NCI-H1417 (cell line): ENCODE measurements at places on chromosomes 1 and 21.

GRCh38 chr1:5597171-5597850, 394.9 kb downstream of the NPHP4 start:
- DNase-seq, result no peak

- no peak for DNase-seq
Measured at GRCh38 chr21:42163511-42163863, 55.5 kb upstream of the ABCG1 start.

DNA sequence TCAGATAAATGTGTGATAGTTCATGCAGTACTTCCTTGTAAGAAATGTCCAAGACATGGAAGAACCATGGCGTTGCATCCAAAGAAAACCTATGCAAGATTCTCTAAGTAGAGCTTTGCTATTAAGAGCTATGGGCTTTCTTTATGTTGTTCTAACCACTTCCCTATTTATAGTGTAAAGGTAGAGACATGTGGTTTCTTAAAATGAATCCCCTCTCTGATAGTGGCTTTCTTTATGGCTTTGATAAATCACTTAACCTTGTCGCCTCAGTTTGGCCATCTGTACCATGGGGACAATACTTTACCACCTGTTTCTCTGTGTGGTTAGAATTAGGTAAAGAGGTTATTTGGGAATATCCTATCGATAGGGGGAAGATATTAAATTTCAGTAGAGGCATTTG, 305.5 kb downstream of the NFIA start:
- DNase-seq, result no peak

DNA sequence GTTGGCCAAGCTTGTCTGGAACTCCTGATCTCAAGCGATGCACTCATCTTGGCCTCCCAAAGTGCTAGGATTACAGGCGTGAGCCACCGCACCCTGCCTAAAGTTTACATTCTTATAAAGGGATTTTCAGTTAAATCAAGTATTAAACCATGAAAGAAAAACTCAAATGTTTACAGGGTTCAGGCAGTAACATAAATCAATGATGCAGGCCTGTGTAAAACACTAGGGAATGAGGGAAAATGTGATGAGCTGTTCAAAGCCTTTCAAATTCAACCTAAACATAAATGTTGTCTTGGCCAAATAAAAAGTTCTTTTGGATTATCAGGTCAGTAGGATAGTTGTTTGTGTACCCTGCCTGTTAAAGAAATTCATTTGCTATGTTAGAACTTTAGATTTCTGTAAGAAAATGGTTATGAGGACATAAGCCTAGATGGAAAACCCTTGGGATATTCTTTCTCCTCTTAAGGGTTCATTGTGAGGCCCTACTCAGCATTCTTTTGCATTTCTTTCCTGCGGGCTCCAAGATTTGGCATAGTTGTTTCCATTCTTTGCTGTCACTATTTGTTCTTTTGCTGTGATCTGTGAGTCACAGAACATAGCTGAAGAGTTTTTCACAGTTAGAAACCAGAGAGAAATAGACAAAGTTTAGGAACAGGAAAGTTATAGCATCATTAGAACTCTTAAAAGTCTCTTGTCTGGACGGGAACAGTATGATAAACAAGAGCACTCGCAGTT, 8.9 kb upstream of the ZRANB2 start:
- DNase-seq, result no peak

- peak; percentile 42 for DNase-seq
Measured at GRCh38 chr21:46666941-46667740, 31.7 kb downstream of the PRMT2 start.

- peak; percentile 93 for DNase-seq
Measured at GRCh38 chr1:154813300-154813816, 56.7 kb downstream of the KCNN3 start.

DNA sequence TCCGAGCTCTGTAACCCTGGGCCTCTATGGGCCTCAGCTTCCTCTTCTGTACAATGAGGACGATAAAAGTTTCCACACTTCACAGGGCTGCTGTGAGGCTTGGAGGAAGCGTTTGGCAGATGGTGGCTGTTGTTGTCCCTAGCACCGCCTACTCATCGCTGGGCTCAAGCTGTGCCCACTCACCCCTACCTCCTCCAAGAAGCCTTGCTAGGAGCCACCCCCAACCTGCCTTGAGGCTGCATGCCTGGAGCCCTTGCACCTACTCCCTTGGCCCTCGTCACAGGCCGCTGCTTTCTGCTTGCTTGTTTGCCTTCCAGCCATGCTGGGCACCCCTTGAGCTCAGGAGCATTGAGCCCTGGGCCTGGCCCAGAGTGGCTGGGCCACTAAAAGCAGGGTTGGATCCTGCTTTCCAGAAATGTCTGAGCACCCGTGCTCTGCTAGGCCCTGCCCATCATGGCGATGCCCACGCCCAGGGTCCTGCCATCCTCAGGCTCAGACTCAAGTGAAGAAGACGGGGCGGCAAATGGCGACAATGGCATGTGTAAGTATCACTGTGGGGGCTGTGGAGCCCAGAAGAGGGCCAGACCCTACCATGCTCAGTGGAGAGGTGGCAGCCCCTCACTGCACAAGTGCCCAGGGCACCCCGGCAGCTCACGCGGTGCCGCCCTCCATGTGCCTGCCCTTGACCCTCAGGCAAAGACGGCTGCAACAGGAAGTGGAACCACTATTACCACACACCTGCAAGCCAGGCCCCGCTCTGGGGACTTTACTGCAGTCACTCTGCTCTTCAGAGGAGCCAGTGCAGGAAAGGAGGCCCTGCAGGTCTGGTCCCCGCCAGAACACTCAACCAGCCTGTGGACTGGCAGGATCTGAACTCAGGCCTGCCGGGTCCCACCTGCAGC, 9.5 kb downstream of the SH3BGRL3 start:
- DNase-seq, result no peak

DNA sequence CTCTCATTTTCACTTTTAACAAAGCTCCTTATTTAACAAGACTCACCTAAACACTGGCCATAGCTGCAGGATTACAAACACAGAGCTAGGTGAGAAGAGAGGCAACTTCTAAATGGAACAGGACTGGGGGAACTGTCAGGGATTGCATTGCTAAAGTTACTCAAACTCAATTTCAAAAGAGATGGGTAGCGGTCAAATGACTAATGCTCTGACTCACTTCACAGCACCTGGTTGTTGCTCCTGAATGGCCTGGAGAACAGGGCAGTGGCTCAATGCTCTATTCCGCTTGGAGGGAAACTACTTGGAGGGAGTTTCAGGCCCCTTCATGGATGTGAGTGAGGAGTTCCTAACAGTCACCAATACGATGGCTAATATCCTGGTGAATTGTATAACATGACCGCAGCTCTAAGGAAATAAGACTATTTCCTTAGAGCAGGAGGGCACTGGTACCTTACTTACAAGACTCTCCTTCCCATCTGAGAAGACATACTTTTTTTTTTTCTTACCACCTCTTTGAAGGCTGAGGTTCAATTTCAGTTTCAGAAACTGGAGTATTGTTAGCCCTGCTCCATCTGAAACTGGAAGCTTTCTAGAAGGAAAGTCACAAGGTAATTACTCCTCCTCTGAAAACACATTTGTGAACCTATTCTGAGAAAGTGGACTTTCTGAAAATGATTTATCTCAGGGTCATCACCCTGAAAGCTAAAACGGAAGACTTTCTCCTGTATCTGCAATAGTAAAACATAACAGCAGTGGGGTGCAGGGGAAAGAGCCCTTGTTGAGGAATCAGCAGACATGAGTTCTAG, 9.5 kb downstream of the DPT start:
- DNase-seq, result no peak

- DNase-seq, result no peak
Measured at GRCh38 chr1:171805395-171806115, 24.1 kb downstream of the METTL13 start.

- no peak for DNase-seq
Measured at GRCh38 chr1:157523774-157524493, 28.4 kb downstream of the FCRL5 start.

DNA sequence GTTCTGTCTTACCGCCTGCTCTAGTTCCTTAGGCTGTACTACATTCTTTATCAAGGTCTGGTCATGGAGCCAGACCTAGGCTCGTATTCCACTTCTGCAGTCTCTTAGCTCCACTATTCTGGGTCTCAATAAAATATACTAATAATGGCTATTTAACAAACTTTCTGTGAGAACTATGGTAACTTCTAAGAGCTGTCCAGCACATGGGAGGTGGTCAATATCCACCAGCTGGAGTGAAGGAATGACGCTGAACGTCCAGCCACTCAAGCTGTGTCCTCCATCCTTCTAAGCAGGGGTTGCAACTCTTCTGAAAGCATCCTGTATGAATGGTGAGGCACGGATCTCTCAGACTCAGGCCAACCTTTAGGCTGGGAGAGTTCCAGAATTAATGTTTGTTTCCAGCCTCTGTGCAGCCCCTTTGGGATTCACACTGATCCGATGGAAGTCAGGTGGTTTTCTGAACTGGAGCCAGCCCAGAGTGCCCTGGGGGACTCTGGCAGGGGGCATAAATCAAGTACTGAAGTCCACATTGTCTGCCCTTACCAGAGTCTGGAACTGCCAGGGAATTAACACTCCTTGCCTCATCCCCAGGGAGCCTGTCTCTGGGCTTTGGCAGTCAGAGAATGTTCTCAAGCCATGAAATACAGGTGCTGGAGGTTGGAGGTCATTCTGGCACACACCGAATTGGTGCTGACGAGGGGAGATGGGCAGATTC, 57.4 kb downstream of the BRINP2 start:
- peak; percentile 57 for DNase-seq

GRCh38 chr1:61028136-61028535, 54.2 kb upstream of the NFIA start:
- no peak for DNase-seq

DNA sequence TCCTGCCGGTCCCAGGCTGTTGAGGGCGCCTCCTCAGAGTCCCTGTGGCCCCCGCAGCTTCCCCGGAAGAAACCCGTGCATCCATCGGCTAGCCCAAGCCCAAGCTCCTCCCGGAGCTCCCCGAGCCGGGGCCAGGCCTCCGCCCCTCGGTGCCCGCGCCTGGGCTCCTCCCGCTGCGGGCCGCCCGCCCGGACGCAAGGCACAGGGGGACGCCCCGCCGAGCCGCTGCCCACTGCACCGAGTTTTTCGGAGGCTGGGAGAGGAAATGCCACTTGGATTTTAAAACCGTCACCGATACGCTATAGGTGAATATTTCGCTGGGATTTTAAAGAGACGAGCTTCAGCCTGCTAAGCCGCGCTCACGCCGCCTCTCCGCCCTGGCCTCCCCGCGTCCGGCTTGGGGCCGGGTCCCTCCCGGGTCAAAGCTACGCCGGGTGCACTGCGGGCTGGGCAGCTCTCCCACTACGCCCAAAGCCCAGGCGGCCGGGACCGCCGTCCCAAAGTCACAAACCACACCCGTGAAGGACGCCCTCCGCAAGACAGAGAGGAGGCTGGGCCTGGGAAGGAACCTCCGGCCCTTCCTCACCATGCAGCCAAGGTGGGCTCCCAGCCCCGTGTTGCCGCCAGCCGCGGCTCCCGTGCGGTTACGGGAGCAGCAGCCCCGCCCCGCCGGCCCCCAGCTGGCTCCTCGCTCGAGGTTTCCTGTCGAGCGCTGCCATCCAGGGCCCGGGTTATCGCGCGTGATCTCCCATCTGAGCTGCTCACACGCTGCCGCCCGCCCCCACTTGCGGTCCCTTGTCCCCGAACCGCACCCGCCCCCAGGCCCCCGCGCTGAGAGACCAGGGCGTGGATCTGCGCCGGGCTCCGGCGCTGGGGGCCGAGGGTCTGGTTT, 63.2 kb downstream of the CD247 start:
- peak; percentile 66 for DNase-seq

GRCh38 chr1:90784186-90784847, 67.2 kb upstream of the BARHL2 start:
- no peak for DNase-seq

DNA sequence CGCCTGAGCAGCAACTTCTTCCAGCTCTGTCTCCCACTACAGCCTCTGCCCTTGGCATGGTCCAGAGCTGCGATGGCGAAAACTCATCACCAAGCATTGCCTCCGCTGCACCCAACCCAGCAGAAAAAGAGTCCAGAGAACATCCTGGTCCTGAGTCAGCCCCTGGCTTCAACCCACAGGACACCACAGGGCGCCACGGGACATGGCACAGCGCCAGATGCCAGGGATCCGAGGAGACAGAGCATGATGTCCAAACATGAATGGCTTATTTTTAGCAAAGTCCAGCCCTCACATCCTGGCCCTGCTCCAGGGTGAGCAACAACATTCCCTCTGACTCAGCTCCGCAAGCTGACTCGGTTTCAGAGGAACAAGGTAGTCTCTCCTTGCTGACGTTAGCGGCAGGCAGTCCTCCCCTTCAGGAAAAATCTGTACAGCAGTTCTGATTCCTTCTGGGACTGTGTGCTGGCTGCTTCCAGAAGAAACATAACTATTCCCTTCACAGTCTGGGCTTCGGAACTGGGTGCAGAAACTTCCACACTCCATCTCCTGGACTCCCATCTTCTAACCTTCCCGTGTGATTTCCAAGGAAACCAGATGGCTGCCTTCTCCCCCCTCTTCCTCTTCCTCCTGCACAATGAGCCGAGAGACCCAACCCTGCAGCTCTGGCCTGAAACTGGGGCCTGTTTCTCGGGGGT, 131.3 kb downstream of the TOMM20 start:
- peak; percentile 44 for DNase-seq
